ENCODE measurements at places on chromosomes 2 and 18.

DNA sequence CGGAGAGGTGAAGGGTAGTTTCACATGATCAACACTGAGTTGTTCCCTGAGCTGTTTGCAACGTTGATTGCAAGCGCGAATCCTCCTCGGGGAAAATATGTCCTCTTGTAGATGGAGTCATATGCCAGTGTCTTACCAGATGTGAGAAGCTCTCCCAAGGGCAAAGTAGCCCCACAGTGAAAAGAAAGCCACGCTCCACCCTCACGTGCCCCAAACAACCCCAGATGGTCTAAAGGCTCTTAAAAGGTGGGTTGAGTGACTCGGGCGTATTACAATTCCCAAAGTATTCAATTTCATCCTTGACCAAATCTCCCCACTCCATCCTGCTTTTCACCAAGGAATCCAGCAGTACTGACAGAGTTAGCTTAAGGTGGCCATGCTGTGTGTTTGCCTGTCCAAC lies 332.1 kb upstream of the SOX11 start:
- no peak for DNase-seq

GRCh38 chr2:11746807-11747459 lies 501 bp downstream of the LPIN1 start:
- no peak for DNase-seq

GRCh38 chr2:43215673-43216255 lies 10.6 kb downstream of the ZFP36L2 start:
- no peak for DNase-seq

- DNase-seq, result no peak
These were observed 6.6 kb downstream of the OTOF start for GRCh38 chr2:26471289-26471688.

GRCh38 chr18:31821545-31822171 lies 61.0 kb upstream of the SLC25A52 start:
- DNase-seq, result no peak

GRCh38 chr2:38552259-38552658 lies 50.5 kb downstream of the HNRNPLL start:
- DNase-seq, result no peak

GRCh38 chr2:39411181-39411944 lies 25.7 kb downstream of the MAP4K3 start:
- peak; percentile 53 for DNase-seq

Measured in fibroblast of skin of left biceps (primary cell).